GM20000 (cell line): ENCODE measurements at places on chromosomes 5 and 9.

DNA sequence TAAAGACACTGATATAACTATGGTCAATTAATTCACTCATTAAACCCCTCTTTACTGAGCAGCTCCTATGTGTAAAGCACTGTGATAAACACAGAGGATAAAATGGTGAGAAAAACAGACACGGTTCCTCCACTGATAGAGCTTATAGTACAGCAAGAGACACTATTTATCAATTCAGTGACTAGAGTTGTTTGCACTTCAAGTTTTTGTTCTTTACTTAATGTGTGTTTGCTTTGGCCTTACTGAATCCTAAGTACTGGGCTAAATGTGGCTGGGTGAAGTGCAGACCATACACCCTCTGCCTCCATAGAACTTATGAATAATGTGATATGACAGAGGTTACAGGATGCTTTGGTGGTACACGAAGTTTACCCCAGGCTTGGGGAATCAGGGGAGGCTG, 80.1 kb upstream of the ITGA1 start:
- DNase-seq: no peak

DNA sequence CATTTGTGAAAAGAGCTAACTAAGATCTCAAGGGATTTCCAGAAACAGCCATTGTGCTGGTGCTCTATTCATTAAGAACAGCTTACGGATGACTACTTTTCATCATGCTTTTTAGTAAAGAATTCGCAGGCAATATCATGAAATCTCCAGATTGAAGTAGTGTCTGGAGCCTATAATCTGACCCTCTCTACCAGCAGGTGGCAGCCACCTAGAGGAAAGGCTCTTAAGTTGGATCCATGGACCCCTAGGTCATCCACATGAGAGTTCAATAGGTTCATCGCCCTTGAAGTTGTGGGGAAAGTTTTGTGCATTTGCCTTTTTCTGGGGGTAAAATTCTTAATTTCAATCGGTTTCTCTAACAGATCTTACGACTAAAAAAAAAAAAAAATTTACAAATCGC, 82.3 kb downstream of the SLC1A3 start:
- peak; percentile 46 for DNase-seq

DNA sequence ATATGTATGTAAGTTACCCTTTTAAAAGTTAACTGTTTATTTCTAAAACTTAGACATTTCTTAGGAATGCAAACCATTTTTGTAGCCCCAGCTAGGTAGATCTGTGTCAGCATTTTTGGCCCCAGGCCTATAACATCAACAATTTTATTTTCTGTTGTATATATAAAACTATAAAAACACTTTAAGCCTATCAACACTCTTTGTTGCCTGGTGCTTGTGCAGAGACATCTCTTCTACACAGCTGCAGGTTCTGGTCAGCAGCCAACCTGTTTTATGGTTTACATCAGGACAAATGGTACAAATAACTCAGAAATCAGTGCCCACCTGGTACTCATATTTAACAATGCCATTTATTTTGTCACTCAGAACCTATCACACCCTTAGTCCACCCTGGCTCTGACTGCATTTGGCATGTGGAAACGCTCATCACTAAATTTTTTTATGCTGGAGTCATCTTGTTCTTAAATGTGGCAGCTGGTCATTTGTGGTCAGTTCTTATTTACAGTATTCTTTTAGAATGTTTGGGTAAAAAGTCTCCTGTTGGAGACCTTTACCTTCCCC, 173.4 kb downstream of the DNAH5 start:
- no peak for DNase-seq

GRCh38 chr5:77767301-77767700, 8.8 kb downstream of the TBCA start:
- no peak for DNase-seq

DNA sequence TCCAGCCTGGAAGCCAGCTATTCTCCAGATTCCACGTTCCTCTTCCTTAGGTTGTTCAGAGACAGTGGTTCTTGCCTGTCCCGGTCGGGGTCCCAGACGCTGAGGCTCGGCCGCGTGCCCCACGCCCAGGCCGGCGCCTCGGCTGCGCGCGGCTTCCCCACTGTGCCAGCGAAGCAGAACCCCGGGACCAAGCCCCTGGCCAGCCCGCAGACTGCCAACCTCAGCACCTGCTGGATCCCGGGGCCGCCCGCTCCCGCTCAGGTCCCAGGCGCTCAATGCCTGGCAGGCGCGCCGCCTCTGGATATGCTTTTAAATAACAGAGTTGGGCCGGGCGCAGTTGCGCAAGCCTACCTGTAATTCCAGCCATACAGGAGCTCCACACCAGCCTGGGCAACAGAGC, 195.5 kb downstream of the MAN2A1 start:
- DNase-seq: no peak

DNA sequence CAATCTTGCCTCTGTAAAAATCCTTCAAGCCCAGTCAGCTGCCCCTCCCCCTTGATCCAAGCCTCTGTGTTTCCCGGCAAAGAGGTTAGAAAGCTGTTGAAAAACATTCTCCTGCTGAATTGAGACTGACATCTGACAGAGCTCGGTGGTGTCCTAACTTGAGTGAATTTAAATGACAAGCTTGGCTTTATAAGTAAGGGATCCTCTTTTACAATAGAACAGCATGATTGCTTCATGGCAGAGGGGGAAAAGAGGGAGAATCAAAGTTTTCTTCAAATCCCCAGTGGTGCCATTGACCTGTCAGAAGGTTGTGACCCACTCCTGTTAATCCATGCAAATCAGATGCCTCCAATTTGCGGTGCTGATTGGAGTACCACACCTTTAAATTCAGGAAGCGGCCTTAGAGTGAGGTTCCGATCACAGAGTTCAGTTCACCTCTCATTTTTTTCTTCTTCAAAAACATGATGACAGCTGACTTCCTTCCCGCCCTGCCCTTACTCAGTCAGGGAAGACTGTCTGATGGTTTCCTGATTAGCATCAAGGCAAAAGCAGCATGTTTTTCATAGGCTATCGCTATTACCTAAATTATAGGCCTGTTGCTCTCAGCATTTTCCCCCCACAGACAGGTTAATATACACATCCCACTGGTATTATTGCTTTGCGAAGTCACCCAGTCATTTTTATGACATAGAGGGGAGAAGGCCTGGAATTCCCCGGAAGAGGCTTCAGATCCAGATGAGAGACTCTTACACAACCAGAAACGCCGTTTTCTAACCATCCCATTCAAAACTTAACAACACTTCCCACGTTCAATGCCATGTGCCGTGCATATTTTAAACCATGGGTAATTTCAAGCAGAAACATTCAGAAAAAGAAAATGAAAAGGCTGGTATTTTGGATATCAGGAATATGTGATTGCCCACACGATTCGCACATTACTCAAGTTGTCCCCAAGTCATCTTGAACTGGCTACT, 141.4 kb downstream of the EBF1 start:
- DNase-seq: peak; percentile 38

DNA sequence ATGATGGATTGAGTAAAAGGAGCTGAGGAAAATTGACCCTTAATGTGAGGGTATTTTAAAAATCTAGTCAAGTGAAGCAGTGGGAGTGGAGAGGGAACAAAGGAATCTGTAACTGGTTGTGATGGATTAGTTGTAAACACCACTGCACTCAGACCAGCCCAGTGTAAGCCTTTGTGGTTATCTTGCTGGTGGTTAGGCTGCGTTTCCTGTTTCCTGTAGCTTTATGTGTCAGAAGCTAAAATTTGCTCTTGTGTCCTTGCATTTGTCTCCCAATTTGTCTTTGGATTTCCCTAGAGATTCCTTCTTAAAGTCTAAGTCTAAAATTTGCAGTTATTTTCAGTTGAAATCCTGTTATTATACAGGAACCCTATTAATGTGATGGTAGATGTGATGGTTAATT, 6.3 kb downstream of the IFNA21 start:
- peak; percentile 25 for DNase-seq

GRCh38 chr9:5230554-5230953, 665 bp upstream of the INSL4 start:
- no peak for DNase-seq

- DNase-seq: no peak
These were observed 6.6 kb upstream of the ENC1 start for GRCh38 chr5:74647096-74647495.

DNA sequence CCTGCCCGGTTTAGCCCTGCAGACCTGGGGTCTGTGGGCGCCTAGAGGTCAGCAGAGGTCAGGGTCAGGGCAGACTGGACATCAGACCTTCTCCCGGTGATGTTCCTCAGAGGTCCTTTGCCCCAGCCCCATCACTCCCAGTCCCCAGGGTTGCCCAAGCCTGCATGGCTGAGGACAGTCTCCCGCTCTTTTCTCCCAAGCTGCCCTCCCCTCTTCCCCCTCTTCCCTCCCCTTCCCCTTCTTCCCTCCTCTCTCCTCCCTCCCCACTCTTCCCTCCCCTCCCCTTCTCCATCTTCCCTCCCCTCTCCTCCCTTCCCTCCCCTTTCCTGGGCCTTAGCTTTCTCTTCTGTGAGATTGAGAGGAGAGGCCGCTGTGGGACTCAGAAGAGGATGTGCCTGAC, 10.4 kb downstream of the LHX3 start:
- DNase-seq: no peak

DNA sequence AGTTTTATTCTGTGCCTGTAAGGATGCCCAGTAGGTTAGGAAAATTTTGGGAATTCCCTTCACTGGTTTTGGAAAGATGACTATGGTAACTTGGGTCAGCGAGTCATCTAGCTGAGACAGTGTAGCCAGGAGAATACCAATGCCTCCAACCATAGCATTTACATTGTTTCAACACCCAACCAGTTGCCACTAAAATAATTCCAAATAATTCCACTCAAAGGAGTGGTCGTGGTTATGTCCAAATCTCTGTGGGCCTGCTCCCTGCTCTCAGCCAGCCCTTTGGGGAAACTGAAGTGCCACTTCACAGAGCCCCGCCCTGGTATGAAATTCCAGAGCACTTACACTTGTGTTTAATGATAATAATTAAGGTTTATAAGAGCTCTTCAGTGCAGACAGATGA, 310.5 kb downstream of the PLK2 start:
- no peak for DNase-seq

- DNase-seq: no peak
These were observed 89.7 kb upstream of the EQTN start for GRCh38 chr9:27386571-27387091.

- no peak for DNase-seq
These were observed 3.4 kb upstream of the GCNT4 start for GRCh38 chr5:75055727-75056144.

DNA sequence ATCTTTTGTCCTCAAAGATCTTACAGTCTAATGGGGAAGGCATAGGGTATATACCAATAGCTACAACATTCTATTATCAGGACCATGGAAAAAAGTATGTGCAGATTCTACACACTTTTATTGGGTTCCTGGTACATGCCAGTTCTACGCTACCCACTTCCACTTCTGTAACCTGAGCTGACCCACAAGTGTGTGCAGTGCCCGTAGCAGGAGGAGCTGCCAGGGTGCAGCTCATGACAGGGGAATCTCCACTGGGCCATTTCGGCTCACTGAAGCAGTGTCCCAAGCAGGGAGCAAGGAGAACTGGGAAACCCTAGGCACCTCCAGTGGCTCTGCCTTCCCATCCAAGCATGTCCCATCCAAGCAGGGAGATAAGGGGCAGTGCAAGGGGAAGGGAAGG, 60.4 kb downstream of the FOXI1 start:
- DNase-seq: no peak

GRCh38 chr9:126692041-126692758, 78.5 kb downstream of the LMX1B start:
- DNase-seq: no peak

DNA sequence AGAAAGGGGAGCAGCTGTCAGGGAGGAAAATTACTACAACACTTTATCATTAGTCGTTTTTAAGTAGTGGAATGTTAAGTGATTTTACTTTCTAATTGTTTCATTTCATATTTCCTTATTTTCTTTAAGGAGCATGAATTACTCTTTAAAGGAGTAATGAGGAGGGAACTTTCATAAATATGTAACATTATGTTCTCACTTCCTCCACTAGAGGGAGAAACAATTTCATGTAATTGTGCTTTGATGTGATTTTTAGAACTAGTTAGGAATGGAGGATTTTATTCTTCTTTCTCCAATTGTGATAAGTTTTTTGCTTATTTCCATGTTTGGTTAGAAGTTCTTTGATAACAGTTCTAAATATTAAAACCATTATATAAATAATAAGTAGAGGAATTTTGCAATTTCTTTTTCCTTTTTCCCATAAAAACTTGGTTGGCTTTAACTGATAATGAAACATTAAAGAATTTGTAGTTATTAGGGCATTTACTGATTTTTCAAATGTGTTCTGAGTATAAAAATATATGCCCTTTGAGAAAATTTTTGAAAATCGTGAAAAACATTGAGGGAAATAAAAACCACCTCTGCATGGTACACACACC, 25.6 kb downstream of the CEP78 start:
- DNase-seq: peak; percentile 25

GRCh38 chr9:130693101-130693425, 517 bp upstream of the EXOSC2 start:
- no peak for DNase-seq

- DNase-seq: no peak
These were observed 14.1 kb downstream of the ASPN start for GRCh38 chr9:92468206-92468605.

DNA sequence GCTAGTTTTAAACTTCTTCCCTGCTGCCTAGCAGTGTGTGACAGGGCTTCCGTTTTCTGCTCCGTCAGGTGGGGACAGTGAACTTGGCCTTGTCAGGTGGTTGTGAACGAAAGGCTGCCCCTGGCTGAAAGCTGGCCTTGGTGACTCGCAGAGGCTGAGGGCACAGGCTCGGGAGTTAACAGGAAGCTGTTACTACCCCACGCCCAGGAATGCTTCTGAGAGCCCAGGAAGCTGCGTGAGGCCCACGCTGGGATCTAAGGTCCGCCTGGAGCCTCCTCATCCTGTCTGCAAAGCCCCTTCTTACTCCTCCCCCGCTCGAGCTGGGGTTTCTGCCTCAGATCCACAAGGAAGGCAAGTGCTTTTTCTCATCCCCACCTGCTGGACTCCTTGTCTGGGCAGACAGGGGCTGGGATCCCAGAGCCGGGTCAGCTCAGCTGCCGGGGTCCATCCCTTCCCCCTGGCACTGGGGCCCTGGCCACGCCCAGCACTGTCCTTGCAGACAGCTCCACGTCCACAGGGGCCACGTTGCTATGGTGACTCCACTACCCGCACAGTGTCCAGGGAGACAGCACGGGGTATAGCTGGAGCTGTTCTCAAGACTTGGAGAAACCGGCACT, 124.7 kb upstream of the TBC1D2 start:
- peak; percentile 22 for DNase-seq

GRCh38 chr5:163695830-163696578, 190.6 kb downstream of the MAT2B start:
- DNase-seq: peak; percentile 43

DNA sequence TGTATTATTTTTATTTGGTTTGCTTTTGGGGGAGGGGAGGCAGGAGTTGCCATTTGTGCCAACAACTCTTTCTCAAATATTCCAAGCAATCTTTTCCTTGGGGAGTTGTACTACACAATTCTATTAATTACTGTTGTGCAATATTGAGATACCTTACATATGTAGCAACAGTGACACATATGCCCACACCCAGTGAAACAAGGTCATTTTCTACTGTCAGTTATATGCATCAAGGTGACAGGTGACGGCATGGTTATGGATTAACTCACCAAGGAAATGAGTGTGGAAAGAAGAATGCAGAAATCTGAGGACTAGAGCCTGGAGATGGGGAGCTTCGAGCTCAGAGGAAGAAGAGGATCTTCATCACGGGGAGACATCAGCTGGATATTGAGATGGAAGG, 17.9 kb upstream of the MSMP start:
- DNase-seq: no peak
